ENCODE measurements at places on chromosomes 4 and X.

- DNase-seq, result no peak
Measured at GRCh38 chrX:639151-639550, 8.6 kb downstream of the SHOX start.

DNA sequence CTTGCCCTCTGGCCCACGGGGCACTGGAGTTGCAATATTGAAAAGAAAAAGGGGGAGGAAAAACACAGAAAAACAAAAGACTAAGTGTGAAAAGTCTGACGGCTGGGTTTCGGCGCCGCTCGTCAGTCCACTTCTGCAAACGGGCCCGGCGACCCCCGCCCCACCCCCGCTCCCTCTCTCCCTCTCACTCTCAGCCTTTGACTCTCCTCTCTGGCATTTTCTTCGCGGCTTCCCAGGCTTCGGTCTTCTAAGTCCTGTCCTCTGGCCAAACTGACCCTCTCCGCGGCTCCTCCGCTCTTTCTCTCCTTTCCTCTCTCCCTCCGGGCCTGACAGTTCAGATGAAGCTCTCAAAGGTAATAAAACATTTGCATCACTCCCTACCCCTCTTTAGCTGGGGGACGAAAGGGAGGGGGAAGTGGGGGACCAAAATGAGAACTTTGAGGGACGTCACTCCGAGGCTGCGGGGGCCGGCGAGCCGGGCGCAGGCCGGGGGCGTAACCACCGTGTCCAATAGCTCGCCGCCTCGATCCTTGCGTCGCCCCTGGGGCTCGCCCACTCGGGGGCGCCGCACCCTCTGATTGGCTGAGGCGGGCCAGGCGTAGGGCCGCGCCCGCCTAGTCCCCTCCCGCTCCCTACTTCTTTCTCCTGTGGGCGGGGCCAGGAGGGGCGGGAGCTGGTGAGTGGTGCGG, at the start of gene NKX6-1:
Gene NKX6-1 (minus strand): TSS at position 358 of the 689 bp plus-strand sequence. CDS start 1,064 bp downstream, outside the sequence.
- no peak for DNase-seq

DNA sequence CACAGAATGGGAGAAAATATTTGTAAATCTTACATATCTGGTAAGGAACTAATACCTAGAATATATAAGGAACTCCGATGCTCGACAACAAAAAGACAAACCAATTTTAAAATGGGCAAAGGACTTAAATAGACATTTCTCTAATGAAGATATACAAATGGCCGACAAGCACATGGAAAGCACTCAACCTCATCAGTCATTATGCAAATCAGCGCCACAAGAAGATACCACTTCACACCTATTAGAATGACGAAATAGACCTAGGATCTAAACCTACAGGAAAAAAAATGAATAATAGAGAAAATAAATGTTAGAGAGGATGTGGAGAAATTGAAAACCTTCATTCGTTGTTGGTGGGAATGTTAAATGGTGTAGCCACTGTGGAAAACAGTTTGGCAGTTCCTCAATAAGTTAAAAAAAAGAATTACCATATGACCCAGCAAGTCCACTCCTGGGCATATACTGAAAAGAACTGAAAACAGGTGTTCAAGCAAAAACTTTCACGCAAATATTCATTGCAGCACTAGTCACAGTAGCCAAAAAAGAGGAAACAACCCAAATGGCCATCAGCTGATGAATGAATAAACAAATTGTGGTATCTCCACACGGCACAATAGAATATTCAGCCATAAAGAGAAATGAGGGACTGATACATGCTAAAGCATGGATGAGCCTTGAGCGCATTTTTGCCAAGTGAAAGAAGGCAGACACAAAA, 57.3 kb upstream of the WDR19 start:
- no peak for DNase-seq

DNA sequence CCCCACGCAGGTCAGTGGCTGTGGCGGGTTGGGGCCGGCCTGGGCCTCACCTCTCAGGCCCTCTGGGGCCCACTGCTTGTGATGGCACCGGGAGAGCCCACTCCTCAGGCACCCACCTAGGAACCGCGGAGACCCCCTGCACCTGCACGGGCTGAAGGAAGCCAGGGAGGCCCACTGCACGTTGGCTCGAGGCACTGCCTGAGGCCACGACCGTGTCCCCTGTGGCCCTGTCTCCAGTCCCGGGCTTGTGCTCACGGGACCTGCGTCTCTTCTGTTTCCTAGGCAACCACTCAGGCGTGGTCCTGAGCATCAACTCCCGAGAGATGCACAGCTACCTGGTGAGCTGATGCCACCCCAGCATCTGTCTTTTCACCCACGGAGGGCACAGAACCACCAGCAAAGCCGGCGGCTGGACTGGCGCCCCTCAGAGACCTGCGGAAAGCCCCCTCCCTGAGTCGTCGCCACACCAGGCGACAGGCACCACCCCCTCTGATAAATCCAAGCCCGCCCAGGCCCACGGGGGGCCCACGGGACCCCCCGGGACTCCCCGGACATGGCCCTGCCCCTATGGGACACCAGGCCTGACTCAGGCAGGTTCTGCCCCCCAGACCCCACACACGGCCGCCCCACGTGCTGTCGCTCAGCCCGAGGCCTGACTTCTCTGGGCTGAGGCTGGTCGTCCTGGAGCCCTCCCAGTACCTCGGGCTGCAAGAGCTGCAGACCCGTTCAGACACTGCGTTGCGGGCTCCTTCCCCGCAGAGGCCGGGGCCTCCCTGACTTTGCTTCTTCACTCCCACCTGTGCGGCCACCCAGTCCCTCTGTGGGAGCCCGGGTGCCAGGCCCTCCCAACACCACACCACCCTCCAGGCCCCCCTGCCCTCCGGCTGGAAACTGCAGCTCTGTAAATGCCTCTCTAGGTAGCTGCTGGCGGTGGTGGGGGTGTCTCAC, 199.5 kb downstream of the AFAP1 start:
- DNase-seq, result no peak

DNA sequence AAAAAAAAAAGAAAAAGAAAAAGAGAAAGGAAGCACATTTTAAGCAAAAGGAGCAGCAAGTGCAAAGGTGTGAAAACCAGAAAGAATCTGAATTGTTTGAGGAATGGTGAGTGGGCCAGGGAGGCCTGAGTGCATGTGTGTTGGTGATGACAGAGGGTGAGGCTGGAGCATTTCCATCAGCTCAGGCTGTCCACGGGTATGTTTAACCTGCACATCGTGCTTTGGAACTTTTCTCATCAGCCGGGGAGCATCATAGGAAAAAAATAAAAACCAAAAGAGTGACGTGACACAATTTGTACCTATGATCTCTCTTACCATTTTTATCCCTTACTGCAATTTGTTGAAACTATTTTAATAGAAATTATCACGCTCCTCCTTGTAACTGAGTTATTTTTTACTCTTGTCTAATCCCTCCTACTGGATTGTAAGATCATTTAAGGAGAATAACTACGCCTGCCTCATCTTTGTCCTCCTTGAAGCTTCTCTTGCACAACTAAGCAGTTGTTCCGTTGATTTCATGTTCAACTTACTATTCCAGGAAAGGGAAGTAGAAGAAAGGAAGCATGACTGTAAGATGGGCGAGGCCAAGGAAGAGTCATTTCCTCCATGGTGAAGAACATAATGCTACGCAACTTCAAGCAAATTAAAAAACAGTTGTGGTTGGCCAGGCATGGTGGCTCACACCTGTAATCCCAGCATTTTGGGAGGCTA, 7.0 kb downstream of the PALLD start:
- no peak for DNase-seq

DNA sequence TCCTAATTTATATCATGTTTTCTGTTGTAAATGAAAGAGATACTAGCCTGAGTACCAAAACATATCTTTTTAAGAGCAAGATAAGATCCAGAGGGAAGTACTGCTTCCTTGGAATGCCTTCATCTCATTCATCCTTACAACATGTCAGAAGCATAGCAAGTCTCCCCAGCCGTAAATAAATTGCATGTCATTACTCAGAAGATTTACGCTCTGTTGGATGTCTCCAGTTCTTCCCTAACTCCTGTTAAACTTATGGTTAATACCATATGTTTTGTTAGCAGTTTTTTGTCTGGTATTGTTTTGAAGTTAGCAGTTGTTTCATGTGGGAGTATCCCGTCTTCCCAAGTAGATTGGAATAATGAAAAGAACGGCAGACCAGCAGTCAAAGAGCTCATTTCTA, 7.5 kb upstream of the GPC3 start:
- no peak for DNase-seq

DNA sequence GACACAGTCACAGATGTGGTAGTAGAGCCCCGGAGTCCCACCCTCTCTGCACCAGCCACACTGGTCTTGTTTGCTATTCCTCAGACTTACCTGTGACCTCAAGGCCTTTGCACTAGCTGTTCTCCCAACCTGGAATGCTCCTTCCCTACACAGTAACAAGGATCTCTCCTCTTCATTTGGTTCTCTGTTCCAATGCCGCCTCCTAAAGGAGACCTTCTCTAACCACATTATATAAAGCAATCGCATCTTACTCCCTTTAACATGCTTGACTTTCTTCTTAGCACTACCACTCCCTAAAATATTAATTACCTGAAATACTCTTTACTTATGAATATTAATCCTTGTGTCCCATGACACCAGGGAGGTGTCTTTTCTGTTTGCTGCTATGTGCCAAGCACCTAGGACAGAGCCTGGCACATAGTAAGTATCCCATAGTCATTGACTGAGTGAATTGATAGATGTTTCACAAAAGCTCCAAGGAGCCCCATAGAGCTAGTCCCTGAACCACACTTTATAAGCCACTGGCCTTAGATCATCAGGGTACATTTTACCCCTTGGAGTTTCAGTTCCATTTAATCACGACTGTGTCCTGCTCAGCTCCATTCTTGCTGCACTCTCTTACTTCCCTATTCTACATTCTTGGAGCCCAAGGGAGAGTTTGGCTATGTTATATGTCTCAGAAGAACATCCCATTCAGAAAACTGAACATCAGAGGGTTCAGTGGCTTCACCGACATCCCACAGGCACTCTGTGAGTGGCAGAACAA, 312.7 kb downstream of the RAB28 start:
- no peak for DNase-seq
